A549 treated with Hydrocortisone at 1 μM for 4 hours (cell line): ENCODE measurements at places on chromosomes 2 and 18. TPM values are rescaled to one million over a fixed set of nuclear protein-coding genes. Genes with fewer than 3 reads are reported as not detected.

The SNORC gene
- total RNA-seq = 2.4 to 11.7 TPM (median 10.1 TPM) in 5 replicates

The CWC22 gene
- 9.8 to 18.5 TPM (median 11.6 TPM) in 5 replicates for total RNA-seq

The ACTR3 gene
- total RNA-seq = 205 to 323 TPM (median 240 TPM) in 5 replicates

The YPEL5 gene
- 45.0 to 58.1 TPM (median 55.7 TPM) in 5 replicates for total RNA-seq

The THSD7B gene
- not detected in 5 replicates for total RNA-seq

The KCNG2 gene
- 0.07 TPM in 1 of 5 replicates, not detected in the others for total RNA-seq

The CAD gene
- 56.9 to 63.5 TPM (median 59.3 TPM) in 5 replicates for total RNA-seq

The TMEM169 gene
- total RNA-seq = 0.25 to 0.75 TPM (median 0.38 TPM) in 5 replicates

The FHL2 gene
- 54.4 to 65.3 TPM (median 59.1 TPM) in 5 replicates for total RNA-seq

The TUBA3E gene
- total RNA-seq = 3.0 to 4.6 TPM (median 4.2 TPM) in 5 replicates

The SCG2 gene
- 0.90 to 1.3 TPM (median 0.98 TPM) in 5 replicates for total RNA-seq

The LRP2 gene
- total RNA-seq = 0.01 to 0.07 TPM (median 0.02 TPM) in 3 of 5 replicates, not detected in the others

The LCT gene
- total RNA-seq = 0.02 to 0.05 TPM (median 0.05 TPM) in 5 replicates

The SAG gene
- total RNA-seq = not detected in 5 replicates

The EMILIN1 gene
- total RNA-seq = 0.32 to 0.55 TPM (median 0.48 TPM) in 5 replicates

The NCOA1 gene
- 7.9 to 12.7 TPM (median 9.6 TPM) in 5 replicates for total RNA-seq

The ALS2 gene
- 9.0 to 15.0 TPM (median 10.7 TPM) in 5 replicates for total RNA-seq

The FAM237A gene
- total RNA-seq = not detected in 5 replicates

The CHRNA1 gene
- total RNA-seq = not detected in 5 replicates

The AFF3 gene
- 0.01 to 0.22 TPM (median 0.03 TPM) in 4 of 5 replicates, not detected in the other for total RNA-seq

The IGFBP5 gene
- total RNA-seq = 0.14 to 0.17 TPM (median 0.17 TPM) in 5 replicates

The UGT1A8 gene
- total RNA-seq = 0.05 to 0.06 TPM in 2 of 5 replicates, not detected in the others

The SFT2D3 gene
- total RNA-seq = 4.4 to 6.0 TPM (median 5.5 TPM) in 5 replicates

The COLEC11 gene
- total RNA-seq = 0.48 to 0.69 TPM (median 0.50 TPM) in 5 replicates

The ALKAL2 gene
- total RNA-seq = not detected in 5 replicates
